ENCODE measurements at places on chromosomes 1 and 21. TPM values are rescaled to one million over a fixed set of nuclear protein-coding genes. Genes with fewer than 3 reads are reported as not detected.

Gene FMO1
- not detected for total RNA-seq

Gene SHCBP1L
- total RNA-seq = not detected

Gene SPOCD1
- 47.8 TPM for total RNA-seq

Gene TNFSF18
- total RNA-seq = 0.30 TPM
